ENCODE measurements at places on chromosomes 4 and X.
A peak's percentile ranks its signal among the peaks of the same experiment; 100 is the strongest.

DNA sequence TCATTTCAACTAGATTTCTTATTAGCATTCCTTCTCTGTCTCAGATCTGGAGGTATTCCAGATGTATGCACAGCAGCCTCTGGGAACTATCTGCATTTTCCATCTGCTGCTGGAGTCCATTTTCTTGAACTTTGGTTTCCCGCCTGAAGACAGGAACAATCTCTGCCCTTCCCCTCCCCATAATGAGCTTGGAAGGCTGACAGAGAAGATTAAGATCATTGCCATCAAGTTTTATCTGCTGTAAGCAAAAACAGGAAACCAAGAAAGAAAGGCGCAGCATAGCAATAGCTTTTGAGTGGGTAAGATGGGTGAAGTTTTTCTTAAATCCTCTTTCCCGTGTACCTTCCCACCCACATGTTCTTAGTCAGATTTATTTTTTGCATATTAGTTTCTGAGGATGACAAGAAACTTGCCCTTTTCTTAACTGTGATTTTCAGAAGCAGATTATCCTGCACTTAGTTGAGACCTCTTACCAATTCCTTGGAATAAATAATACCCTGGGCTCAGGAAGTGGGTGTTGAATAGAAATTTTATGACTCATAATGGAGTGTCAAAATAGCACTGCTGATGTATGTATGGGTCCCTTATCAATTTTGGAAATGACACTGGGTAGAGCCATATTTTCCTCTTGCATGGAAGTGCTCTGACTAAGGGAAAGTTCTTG is 78.3 kb downstream of the CT47B1 start:
- no peak for DNase-seq

GRCh38 chrX:11334165-11334564 is 41.0 kb downstream of the AMELX start:
- DNase-seq: no peak

- DNase-seq: no peak
Observed at GRCh38 chr4:121428721-121429120, 47.9 kb upstream of the QRFPR start.

- DNase-seq: no peak
Observed at GRCh38 chr4:21811565-21811964, 137.0 kb downstream of the KCNIP4 start.

- DNase-seq: peak; percentile 35
Observed at GRCh38 chrX:118499295-118499694, 3.7 kb downstream of the DOCK11 start.

- DNase-seq: no peak
Observed at GRCh38 chrX:44935640-44936039, 62.7 kb downstream of the KDM6A start.

DNA sequence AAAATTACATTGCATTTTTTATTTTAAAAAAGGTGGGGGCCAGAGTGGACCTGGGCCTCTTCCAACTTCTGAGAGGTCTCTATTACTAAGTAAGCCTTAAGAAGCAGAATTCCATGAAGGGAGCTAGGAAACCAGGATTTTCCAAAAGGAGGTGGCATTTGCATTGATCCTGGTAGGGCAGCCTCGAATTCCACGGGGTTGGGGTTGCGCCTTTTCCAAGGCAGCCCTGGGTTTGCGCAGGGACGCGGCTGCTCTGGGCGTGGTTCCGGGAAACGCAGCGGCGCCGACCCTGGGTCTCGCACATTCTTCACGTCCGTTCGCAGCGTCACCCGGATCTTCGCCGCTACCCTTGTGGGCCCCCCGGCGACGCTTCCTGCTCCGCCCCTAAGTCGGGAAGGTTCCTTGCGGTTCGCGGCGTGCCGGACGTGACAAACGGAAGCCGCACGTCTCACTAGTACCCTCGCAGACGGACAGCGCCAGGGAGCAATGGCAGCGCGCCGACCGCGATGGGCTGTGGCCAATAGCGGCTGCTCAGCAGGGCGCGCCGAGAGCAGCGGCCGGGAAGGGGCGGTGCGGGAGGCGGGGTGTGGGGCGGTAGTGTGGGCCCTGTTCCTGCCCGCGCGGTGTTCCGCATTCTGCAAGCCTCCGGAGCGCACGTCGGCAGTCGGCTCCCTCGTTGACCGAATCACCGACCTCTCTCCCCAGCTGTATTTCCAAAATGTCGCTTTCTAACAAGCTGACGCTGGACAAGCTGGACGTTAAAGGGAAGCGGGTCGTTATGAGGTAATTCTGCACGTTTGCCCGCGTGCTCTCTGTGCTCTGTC is at the start of gene PGK1:
TSS of gene PGK1 (plus strand) at position 626 of the 824 bp plus-strand sequence. CDS start at position 719, 93 bp downstream.
- DNase-seq: peak; percentile 71

DNA sequence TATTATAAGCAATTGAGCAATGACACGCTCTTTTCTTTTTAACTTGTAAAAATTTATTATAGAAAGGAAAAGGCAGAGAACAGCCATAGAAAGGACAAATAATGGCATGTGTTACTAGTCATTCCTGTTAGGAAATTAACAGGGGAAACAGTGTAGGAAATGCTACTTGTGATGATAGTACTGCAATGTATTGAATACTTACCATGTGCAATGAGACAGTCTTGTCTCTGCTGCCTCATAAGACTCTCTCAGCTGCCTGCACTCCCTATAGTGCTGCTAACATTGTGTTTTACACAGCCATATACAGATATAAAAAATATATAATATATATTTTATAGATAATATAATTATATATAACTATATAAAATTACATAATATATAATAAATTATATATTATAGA is 62.3 kb upstream of the SHOX start:
- no peak for DNase-seq

DNA sequence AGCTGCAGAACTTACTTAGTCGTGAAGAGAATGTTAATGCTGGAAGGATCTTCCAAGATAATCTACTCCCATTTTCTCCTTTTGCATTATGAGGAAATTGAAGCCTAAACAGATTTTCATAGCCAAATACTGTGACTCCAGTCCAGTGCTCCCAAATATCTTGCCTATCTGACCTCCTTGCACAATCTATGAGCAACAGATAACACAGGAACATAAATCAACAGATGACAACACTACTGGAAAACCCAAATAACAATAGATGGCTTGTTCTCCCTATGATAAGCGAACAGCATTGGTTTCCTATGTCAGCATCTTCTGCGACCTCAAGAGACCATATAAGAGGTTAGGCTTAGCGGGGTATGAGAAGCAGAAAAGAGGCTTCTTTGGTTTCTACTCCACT is 88.0 kb downstream of the CORIN start:
- no peak for DNase-seq

DNA sequence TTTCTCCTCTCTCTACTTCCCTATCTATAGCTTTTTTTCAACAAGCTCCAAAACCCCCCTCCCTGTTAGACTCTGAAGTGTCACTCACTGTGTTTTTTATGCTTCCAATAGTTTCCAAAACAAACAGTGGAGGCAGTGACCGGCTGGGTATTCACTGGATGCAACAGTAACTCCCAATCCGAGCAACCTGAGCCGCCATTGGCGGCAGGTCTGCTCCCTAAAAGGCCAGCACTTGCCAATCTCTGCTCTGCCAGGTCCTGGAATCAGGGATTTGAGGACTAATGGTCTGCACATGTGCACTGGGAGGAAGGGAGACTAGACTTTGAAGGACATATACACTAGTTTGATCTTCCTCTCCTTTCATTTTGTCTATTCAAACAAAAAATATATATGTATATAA is 7.1 kb downstream of the TBX22 start:
- DNase-seq: no peak

- no peak for DNase-seq
Observed at GRCh38 chr4:98908703-98909262, 20.1 kb downstream of the EIF4E start.

- DNase-seq: no peak
Observed at GRCh38 chr4:86092684-86093083, 267.2 kb downstream of the MAPK10 start.

GRCh38 chrX:102684772-102685520 is 27.3 kb upstream of the GPRASP2 start:
- DNase-seq: no peak

DNA sequence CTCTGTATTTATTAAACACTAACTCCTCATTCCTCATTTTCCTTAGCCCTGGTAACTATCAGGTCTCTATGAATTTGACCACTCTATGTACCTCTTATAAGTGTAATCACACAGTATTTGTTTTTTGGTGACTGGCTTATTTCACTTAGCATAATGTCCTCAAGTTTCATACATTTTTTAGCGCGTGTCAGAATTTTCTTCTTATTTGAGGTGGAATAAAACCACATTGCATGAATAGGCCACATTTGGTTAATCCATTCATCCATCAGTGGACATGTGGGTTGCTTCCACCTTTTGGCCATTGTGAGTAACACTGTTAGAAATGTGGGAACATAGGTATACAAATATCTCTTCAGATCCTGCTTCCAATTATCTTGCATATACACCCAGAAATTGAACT is 341.2 kb upstream of the BOD1L1 start:
- DNase-seq: no peak

DNA sequence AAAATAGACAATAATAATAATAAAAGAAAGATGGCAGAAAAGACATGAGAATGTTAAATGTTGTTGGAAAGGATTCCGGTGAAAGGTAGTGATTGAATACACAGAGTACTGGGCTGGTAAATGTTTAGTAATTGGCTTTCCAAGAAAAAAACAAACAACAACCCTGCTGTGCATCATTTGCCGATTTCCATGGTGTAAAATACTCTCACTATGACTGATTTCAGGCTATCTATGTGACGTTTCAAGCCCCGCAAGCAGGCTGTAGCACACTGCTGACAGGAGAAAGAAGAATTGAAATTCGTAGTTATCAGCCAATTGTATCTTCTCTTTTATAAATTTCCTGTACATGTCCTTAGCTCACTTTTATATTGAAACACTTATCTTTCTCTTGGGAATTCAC is 13.6 kb upstream of the SEPTIN6 start:
- DNase-seq: no peak

- no peak for DNase-seq
Observed at GRCh38 chrX:40268188-40268520, 170.4 kb upstream of the BCOR start.

DNA sequence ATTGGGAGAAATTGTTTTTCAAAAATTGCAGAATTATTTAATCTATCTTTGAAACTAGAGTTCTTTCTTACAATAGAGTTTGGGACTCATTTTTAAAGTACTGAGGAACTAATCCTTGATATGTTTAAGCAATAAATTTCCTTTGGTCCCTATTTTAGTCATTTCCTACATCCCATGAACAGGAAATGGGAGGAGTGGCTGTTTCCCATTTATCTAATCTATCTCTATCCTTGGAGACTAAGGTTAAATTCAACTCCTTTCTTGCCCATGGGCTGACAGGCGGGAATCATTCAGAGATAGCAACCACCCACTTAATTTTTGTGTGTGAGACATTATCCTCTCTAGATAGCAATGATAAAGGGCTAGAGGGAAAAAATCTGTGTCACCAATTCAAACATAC is 131.6 kb upstream of the EMCN start:
- DNase-seq: no peak

DNA sequence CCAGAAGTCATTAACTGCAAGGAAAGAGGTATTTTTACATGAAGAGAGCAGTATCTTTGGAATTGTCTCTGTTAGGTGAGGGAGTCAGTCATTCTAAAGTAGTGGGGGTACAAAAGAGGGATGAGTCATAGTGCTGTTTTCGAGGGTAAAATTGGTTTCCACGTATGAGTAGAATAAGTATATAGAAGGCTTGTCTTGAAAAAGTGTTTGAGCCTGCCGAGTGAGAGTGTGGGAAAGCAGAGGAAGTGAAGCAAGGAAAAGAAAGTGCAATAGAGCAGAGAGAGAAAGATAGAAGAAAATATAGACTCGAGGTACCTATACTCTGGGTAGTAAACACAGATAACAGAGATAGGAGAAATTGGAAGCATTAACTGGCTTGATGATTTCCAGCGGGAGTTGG is 696.4 kb downstream of the DMD start:
- DNase-seq: no peak

- no peak for DNase-seq
Observed at GRCh38 chr4:48832571-48832970, 1.7 kb downstream of the OCIAD1 start.

DNA sequence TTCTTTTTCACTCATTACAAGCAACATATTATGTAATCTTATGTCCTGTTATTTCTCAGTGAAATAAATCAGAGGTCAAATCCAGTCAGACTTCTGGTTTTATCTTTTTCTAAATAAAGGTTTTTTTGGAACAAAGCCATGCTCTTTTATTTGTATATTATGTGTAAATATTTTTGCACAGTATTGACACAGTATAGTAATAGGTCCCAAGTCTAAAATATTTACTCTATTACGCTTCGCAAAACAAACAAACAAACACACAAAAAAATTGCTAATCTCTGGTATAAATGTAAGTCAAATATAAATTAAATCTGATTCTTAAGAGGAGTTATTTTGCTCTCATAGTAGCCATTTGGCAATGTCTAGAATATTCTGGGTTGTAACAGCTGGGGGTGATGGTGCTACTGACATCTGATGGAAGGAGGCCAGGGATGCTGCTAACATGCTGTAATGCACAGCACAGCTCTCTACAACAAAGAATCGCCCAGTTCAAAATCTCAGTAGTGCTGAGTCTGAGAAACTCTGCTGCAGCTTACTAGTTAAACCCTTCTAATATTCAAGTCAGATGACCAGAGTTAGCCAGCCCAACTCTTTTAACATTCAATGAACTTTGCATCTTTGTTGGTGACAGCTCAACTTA is 602.1 kb downstream of the RAB28 start:
- DNase-seq: no peak

DNA sequence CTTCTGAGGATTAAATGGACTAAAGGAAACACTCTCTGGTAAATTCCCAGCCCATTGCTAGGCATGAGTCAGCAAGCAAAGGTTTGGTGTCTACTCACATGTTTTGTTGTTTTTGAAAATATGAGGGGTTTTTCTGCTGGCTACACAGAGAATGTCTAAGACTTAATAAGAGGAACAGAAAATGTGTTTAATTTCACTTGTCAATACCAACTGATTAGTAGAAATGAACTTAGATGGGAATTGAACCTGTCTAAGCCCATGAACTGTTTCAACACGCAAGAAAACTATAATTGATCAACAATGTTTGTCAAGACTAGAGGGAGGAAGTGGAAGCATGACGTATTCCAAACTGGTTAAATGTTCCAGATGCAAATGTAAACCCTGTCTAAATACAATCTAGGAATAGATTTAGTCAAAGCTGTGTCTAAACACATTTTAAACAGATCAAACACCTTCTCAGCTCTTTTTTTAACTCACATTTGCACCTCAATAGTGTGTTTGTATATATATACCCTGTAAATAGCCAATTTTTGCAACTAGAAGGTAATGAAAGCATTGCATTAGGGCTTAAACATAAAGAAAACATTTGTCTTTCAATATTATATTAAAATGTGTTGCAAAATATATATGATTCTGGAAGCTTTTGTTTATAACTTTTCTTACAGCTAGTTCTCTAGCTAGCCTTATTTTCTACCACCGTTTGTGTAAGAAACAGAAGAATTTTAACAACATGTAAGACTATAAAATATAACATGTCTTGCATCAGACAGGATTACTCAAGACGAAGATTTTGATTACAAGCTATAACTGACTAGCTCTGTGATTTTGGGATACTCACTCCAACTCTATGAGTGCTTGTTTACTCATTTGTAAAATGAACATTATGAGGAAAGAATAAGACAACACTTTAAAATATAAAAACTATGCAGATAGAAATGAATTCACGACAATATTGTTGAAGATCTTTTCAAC is 607.8 kb downstream of the FSTL5 start:
- no peak for DNase-seq
